ENCODE measurements at places on chromosomes 7 and 10. TPM values are rescaled to one million over a fixed set of nuclear protein-coding genes. Genes with fewer than 3 reads are reported as not detected.

STEAP1 gene
- not detected for total RNA-seq

FAM25G gene
- not detected for total RNA-seq

TMEM225B gene
- 1.2 TPM for total RNA-seq

NFE2L3 gene
- 12.0 TPM for total RNA-seq

Data from activated CD4-positive, alpha-beta T cell treated with anti-CD3 and anti-CD28 coated beads, Interleukin-2, amount 10 ng/mL, durations not matched to agents 7 days and 5 days (primary cell).